ENCODE measurements at places on chromosomes 5 and 9.

GRCh38 chr9:2299843-2300205 lies 284.7 kb downstream of the SMARCA2 start:
- no peak for DNase-seq

DNA sequence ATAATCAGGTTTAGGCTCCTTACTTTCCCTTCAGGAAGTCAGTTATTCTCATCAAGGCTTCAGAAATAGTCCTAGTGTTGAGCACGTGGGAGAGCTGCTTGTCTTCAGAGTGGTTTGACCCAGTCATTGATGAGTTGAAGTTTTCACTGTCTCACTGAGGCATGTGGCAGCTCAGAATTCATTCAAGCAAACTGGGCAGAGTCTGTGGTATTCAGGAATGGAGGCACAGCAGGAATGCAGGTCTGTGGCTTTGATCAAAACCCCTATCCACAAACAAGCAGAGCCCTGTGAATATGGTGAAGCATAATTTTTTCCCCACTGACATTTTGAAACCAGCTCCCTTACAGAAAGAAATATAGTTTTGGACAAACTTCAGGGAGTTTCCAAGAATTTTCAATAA lies 207.3 kb downstream of the CD180 start:
- no peak for DNase-seq

- DNase-seq = no peak
These were observed 57.4 kb downstream of the NRG2 start for GRCh38 chr5:139985733-139986132.

GRCh38 chr9:92276331-92277032 lies 17.0 kb downstream of the IARS1 start:
- DNase-seq = no peak

GRCh38 chr9:80359941-80360881 lies 788.4 kb downstream of the TLE4 start:
- no peak for DNase-seq

DNA sequence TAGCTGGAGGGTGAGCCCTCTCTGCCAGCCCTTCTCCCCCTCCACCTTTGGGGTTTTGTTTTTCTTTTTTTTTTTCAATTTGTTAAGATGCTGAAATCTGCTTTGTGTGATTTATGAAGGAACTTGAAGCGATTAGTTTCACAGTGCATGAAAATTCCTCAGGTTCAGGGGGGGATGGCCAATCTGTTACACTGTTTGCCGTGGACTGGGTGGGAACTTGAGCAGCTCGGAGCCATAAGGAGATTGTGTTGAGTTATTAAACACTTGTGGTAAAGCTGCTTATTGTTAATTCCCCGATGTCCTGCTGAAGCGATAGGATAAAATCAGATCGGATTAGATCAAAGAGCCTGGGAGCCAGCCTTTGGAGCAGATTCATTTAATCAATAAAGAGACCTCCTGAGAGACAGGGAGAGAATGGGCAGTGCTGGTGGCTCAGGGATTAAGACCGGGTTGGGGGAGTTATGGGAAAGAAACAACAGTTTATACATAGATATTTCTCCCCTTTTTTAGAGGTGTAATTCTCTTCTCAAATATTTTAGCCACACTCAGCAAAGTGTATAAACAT lies 105.8 kb upstream of the SPATA31D4 start:
- DNase-seq = no peak

GRCh38 chr5:135211083-135211790 lies 177.2 kb upstream of the PITX1 start:
- DNase-seq = no peak

- DNase-seq = no peak
These were observed 73.3 kb downstream of the FREM1 start for GRCh38 chr9:14836885-14837284.

DNA sequence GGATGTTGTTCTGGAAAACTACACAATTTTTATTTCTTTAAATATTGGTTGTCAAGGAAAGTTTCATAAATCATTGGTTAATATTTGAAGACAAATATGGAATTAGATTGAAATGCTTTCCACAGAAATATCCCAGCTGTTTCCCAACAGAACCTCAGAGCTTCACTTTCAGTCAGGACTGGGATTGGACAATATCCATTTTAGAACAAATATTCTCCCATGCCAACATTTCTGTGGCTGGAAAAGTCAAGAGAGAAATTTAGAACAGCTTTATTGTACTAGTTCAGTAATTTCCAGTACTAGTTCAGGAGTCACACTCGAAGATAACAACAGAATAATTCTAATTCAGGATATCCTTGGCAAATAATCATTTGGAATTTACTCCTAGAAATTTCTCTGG lies 116.1 kb upstream of the TUT7 start:
- DNase-seq = no peak

- no peak for DNase-seq
These were observed 4.6 kb upstream of the HMHB1 start for GRCh38 chr5:143807401-143807800.

- no peak for DNase-seq
These were observed 78.4 kb downstream of the SLC38A9 start for GRCh38 chr5:55633574-55634208.

DNA sequence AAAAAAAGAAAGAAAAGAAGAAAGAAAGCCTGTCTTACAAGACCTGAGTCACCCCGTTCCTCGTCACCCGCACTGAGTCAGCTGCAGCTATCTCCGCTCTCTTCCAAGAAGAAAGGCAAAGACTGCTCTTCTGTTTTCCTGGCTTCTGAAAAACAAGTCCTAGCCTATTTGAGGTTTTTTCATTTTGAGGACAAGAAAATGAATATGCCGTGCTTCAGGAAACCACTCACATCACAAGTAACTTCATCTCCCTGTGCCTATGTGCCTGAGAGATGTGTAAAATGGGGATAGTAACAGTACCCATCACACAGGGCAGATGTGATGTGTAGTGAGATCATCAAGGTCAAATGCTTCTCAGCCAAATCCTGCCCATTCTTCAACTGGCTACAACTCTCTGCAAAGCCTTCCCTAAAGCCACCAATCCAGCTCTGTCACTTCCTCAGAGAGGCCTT lies 78.4 kb downstream of the GLDC start:
- no peak for DNase-seq

DNA sequence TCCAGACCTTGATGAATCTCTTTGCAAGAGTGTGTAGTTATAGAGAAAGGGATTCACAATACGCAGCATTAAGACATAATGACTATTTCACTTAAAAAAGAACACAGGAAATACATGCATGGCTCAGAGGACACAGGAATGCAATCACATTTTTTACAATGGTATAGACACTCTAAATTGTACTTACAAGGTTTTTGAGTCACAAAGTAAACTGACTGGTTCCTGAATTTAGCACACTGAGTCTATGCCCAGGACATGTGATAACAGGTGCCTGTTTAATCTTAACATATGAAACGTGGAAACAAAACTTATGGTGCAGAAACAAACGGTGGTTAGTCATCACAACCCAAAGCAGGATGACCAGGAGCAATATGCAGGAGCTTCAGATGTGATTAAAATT lies 6.7 kb downstream of the EPB41L4A start:
- no peak for DNase-seq

DNA sequence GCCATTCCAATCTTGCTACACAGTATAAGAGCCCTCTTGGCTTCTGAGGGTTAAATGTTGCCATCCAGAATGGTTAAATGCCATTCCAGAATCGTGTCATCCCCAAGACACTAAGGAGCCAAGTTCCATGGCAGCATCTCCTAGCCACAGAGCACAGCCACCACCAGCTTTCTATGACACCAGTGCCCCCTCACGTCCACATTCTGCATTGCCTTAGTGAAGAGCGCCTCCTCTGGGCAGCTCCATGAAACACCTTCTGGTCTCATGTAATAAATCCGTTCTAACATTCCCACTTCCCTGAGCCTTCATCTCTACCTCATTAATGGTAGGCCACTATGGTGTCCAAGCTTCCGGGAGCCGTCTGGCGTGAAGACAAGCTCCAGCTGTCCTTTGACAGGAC lies 12.4 kb downstream of the CBY3 start:
- DNase-seq = no peak

DNA sequence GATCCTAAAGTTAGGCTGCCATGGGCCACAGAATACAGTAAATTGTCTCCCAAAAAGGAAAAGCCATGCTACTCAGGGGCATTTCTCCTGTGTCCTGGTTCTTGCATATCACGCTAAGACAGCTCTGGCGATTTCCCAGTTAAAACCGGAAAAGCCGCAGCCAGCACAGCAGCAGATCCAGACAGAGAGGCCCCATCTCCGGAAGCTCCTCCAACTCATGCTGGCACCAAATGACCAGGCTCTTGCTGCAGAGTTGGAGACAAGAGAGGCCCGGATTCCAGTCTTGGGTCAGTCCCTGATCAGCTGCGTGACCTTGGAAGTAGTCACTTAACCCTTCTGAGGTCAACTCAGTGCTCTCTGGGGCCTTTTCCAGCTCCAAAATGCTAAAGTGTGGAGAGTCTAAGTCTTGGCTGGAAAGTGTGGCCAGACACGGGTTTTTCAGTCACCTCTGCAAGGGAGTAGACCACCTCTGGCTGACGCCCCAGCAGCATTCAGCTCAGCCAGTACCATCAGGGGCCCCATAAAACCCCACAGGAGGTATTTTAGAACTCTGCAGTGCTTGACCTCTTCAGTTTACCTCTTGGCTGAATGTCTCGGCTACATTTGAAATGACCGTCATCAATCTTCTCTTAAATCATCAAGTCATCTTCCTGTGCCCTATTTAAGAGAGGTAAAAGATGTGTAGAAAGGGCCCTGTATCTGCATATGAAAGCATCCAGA lies 16.2 kb downstream of the GDNF start:
- DNase-seq = no peak

DNA sequence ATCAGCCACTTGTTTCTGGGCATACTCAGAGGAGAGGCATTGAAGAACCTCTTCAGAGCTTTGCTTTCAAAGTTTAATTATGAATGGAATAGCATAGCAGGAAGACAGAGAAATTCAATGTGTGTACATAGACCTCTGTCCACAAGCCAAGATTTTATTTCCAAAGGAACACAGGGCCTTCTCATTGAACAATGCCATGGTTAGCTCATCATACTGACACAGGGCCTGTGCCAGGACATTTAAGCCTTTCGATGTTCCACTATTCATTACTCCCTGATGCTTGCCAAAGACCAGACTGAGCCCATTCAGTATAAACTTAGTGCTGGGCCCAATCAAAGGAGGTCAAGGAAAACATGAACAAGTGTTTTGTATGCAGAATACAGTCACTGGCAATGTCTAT lies 280.8 kb downstream of the FBXL17 start:
- DNase-seq = no peak
